ENCODE measurements at places on chromosomes 2 and 18. TPM values are rescaled to one million over a fixed set of nuclear protein-coding genes. Genes with fewer than 3 reads are reported as not detected.

EPHA4 gene
- 54.9 TPM for total RNA-seq

SERPINB10 gene
- total RNA-seq = not detected

LRRC30 gene
- total RNA-seq = not detected

C1QL2 gene
- total RNA-seq = not detected

MYO7B gene
- 2.6 TPM for total RNA-seq

VSNL1 gene
- not detected for total RNA-seq
